ENCODE measurements at places on chromosomes 13 and 19.

DNA sequence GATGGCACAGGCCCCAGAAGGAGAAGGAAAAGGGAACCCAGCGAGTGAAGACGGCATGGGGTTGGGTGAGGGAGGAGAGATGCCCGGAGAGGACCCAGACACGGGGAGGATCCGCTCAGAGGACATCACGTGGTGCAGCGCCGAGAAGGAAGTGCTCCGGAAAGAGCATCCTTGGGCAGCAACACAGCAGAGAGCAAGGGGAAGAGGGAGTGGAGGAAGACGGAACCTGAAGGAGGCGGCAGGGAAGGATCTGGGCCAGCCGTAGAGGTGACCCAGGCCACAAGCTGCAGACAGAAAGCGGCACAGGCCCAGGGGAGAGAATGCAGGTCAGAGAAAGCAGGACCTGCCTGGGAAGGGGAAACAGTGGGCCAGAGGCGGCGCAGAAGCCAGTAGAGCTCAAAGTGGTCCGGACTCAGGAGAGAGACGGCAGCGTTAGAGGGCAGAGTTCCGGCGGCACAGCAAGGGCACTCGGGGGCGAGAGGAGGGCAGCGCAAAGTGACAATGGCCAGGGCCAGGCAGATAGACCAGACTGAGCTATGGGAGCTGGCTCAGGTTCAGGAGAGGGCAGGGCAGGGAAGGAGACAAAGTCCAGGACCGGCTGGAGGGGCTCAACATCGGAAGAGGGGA, 1.1 kb downstream of the PPP1R12C start:
- H3K4me3 ChIP-seq = peak overlapping the region; percentile 90
- peak overlapping the region; percentile 97 for H3K27ac ChIP-seq
- H3K36me3 ChIP-seq = peaks cover 12% of the 10 kb centered on the region
- H3K4me1 ChIP-seq = peaks cover 64% of the 10 kb centered on the region
- peak; percentile 94 for DNase-seq

GRCh38 chr13:41505209-41505835, 48.0 kb downstream of the RGCC start:
- DNase-seq = peak; percentile 62
- no peaks in the 10 kb centered on the region for H3K4me1 ChIP-seq
- H3K36me3 ChIP-seq = no peaks in the 10 kb centered on the region
- no peaks in the 10 kb centered on the region for H3K27me3 ChIP-seq
- H3K4me3 ChIP-seq = no peak overlapping the region

GRCh38 chr19:54418930-54419800, 3.9 kb downstream of the TTYH1 start:
- H3K27me3 ChIP-seq = peaks cover 95% of the 10 kb centered on the region
- peaks cover 39% of the 10 kb centered on the region for H3K4me1 ChIP-seq
- H3K36me3 ChIP-seq = no peaks in the 10 kb centered on the region
- H3K4me3 ChIP-seq = no peak overlapping the region
- no peak for DNase-seq

DNA sequence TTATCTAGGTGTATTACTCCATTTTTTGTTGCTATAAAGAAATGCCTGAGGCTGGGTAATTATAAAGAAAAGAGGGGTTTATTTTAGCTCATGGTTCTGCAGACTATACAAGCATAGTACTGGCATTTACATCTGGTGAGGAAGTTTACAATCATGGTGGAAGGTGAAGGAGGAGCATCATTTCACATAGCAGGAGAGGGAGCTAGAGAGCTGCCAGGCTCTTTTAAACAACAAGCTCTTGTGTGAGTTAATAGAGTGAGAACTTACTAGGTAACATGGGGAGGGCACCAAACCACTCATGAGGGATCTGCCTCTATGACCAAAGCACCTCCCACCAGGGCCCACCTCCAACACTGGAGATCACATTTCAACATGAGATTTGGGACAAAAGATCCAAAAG, 221.7 kb upstream of the GPC6 start:
- no peaks in the 10 kb centered on the region for H3K36me3 ChIP-seq
- H3K27ac ChIP-seq = no peak overlapping the region
- no peak overlapping the region for H3K4me3 ChIP-seq
- H3K27me3 ChIP-seq = no peaks in the 10 kb centered on the region
- DNase-seq = no peak
- H3K4me1 ChIP-seq = no peaks in the 10 kb centered on the region

- no peak overlapping the region for H3K4me3 ChIP-seq
- peaks cover 33% of the 10 kb centered on the region for H3K4me1 ChIP-seq
- no peaks in the 10 kb centered on the region for H3K36me3 ChIP-seq
- H3K27me3 ChIP-seq = no peaks in the 10 kb centered on the region
- no peak overlapping the region for H3K27ac ChIP-seq
- DNase-seq = no peak
Measured at GRCh38 chr13:44899967-44900366, 89.3 kb downstream of the NUFIP1 start.

DNA sequence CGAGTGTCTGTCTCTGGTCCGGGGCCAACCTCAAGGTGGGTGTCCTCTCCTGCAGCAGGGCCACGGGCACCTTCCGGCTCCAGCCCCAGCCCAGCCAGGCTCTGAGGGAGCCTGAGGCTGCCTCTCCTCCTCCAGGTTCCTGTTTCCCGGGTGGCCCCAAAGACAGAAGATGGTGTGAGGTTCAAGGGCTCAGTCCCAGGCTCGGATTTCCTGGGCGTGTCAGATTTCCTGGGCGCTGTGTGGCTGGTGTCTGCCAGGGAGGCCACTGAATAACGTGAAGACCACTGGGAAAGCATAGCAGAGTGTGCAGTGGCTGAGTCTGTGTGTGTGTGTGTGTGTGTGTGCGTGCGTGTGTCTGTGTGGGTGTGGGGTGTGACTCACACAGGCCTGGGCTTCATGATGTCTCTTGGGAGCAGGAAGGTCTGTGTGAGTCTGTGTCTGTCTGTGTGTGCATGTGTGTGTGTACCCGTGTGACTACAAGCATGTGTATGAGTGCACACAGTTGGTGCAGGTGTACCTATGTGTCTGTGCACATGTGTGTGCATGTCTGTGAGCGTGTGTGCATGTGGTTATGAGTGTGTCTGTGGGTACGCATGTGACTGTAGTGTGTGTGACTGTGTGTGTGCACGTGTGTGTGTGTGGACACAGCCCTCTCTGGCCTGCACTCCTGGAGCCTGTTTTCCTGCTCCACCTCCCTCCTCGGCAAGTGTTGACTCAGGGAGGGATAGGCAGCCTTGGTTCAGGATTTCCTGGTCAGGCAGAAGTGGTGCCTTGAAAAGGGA, 28.3 kb downstream of the CEBPA start:
- H3K27me3 ChIP-seq = no peaks in the 10 kb centered on the region
- H3K36me3 ChIP-seq = no peaks in the 10 kb centered on the region
- no peak overlapping the region for H3K27ac ChIP-seq
- DNase-seq = no peak
- H3K4me3 ChIP-seq = no peak overlapping the region

DNA sequence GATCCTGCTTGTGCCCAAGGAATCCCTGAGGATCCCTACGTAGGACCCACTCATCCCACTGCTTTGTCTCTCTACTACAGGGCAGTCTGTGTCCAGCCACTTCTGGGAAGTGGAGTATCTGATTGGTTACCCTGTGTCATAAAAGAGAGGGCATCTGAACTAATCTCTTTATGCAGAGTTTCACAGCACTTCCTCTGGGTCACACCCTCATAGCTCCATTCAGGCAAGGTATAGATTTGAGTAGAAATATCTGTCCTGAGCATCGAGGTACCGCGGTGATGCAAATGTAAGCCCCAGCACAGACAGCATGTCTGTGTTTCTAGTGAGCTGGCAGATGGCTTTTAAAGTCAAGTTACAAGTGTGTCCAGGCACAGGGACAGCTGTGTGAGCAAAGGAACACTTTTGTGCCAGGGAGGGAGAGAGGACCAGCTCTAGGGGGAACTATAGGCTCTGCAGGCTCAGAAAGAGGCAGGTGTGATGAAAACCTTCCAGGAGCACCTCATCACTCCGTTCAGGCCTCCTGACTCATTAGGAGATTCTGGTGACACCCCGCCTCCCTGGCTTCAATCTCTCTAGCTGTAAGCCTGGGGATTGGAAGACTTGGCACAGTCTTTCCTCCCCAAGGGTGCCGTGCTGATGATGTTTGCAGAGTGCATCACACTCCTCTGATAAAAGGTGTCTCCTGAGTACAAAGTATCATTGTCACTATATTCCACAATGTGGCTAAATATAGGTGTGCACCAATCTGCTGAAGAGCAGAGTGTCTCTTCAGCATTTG, 84.3 kb upstream of the UBL3 start:
- H3K4me1 ChIP-seq = no peaks in the 10 kb centered on the region
- no peak for DNase-seq
- no peak overlapping the region for H3K27ac ChIP-seq
- H3K36me3 ChIP-seq = no peaks in the 10 kb centered on the region
- H3K4me3 ChIP-seq = no peak overlapping the region

DNA sequence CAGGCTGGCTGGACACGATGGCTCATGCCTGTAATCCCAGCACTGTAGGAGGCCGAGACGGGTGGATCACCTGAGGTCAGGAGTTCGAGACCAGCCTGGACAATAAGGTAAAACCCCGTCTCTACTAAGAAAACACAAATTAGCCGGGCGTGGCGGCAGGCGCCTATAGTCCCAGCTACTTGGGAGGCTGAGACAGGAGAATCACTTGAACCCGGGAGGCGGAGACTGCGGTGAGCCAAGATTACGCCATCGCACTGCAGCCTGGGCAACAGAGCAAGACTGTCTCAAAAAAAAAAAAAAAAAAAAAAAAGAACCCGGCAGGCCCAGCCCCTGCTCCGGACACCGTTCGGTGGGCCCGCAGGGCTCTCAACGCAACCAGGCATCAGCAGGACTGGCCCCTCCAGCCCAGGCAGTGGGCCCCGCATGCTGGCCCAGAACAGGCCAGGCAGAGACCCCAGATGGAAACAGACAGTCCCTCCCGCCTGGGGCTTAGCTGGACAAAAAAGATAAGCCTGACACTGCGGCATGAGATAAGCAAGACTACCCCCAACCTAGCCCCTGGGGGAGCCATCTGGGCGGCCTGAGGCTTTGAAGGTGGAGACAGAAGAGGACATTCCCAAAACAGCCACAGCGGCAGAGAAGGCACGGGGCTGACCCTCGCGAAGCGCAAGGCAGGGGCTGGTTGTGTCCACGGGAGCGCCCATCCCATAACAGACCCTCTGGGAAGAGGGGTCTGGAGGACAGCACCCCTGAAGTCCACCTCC, 11.6 kb downstream of the REXO1 start:
- H3K27ac ChIP-seq = no peak overlapping the region
- H3K27me3 ChIP-seq = no peaks in the 10 kb centered on the region
- H3K4me1 ChIP-seq = peaks cover 69% of the 10 kb centered on the region
- H3K4me3 ChIP-seq = no peak overlapping the region

DNA sequence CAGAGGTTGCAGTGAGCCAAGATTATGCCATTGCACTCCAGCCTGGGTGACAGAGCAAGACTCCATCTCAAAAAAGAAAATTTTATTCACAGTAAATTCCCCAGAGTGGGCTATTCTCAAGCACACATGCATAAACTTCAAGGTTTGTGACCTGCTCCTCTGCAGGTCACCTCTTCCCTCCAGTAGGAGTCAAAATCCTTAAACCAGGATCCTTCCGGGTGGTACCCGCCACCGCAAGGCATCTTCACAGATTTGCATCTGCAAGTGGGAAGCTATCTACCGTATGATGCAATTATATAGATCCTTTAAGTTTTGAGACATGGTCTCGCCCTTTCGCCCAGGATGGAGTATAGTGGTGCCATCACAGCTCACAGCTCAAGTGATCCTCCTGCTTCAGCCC, 3.0 kb upstream of the ECH1 start:
- no peak overlapping the region for H3K4me3 ChIP-seq
- H3K4me1 ChIP-seq = peaks cover 62% of the 10 kb centered on the region
- peaks cover 38% of the 10 kb centered on the region for H3K36me3 ChIP-seq
